Activated CD8-positive, alpha-beta memory T cell treated with anti-CD3 and anti-CD28 coated beads for 1 hour (primary cell): ENCODE measurements at places on chromosomes 4 and X.

DNA sequence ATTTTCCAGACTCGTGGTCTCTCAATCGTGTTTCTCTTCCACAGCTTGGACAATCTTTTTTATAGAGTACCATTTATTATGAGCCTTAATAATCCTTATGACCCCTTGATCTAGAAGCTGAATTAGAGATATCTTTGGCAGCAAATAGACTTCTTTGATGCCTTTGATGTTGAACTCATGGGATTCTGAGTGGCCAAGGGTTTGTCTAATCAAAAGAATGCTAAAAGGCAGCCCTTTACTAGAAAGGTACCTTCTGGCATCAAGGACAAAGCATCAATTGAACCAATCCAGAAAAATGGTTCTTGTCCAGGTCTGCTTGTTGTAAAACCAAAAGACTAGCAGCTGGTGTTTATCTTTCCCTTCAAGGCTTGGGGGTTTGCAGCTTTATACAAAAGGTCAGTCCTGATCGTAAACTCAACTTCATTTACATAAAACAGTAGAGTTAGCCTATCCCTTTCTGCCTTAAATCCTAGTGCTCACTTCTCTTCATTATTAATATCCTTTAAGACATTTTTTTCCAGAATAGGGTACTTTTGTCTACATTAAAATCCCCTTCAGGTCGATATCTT is 411.3 kb downstream of the FAT4 start:
- no peak for DNase-seq

DNA sequence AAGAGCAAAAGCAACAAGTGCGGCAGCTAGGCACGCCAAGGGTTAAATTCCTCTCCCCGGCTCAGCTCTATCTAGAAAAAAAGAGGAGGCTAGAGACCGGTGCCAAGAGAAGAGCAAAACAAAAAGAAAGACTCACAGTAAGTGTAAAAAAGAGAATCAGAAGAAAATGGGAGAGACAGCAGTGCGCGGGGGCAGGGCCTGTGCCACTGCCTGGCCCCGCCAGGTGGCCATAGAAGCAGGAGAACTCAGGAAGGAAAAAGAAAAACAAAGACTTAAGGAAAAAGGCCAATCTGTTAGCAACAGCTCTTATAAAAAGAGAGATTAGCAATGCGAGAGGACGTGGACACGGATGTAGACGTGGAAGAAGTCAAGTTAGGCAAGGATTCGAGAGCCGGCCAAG is 3.2 kb downstream of the ACOX3 start:
- no peak for DNase-seq

DNA sequence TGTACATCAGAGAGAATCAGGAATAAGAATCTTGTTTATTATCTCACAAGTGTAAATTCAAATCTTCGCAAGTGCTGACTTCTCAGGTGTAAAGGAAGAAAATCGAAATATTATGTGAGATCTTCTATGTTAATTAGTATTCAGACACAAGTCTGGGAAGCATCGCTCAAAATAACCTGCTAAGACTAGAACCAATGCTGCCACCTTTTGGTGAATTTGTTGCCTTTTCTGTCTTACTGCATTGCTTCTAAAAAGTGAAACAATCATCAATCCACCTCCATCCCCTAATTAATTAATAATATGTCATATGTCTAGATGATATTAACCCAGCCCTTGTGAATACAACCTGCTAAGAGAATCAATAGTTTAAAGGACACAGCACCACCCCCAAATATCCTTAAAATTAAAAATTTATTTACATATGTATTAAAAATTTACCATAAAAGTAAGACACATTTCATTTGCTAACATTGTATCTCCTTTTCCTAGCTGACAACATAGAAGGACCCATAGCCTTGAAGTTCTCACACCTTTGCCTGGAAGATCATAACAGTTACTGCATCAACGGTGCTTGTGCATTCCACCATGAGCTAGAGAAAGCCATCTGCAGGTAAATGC is 3.5 kb downstream of the EPGN start:
- no peak for DNase-seq

DNA sequence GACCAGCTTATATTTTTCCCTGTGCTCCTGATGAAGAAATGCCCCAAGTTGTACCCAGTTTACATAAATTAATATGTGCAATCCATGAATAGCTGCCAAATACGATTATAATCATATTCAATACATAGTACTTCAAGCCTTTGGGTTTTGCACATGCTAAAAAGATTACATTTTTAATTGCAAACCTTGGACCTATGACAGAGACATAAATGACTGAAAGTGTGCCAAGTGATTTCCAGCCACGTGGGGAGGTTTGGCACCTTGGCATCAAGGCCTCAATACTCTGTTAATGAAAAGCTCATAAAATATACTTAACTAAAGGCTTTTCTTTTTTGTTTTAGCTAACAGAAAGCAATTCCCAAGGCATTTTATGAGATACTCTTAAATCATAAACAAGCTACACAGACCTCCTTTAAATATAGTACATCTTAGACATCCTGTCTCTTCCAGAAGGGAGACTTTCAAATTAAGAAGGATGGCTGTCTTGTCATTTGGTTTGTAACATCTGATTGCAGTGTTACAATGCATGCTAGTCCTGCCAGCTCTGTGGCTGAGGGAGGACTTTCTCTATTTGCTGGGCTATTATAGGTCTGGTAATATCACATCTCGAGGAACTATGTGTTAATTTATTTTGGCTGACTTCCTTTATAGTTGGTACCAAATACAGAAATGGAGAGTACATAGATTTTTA is 404.1 kb downstream of the AFF2 start:
- DNase-seq = no peak

- DNase-seq = no peak
Observed at GRCh38 chr4:185713731-185714130, 98.3 kb downstream of the SORBS2 start.

DNA sequence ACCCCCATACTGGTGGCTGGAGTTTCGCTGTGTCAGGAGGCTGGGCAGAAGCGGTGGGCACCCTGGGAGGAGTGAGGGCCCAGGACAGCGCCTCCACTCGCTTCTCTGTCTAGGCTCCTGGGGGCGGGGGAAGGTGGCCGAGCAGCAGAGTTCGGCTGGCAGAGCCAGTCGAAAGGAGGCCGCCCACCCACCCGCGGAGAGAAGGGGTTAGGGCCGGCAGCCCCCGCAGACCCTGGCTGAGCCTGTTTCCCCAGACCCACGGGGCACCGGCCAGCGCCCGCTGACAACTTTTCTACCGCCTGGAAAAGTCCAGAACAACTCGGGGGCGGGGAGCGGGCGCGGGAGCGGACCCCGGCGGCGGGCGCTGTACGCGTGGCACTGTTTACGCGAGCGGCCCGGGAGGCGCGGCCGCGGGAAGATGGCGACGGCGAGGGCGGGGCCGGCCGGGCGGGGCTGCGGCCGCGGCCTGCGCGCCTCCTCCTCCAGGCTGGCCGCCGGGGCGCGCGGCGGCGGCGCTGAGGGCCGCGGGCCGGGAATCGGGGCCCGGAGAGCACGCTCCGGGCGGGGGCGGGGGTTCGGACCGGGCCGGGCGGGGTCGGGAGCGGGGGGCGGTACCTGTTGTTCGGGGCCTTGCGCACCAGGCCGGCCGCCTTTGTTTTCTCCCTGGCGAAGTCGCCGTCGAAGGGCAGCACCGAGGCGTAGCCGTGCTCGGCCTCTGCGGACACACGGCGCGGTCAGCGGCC is 628 bp downstream of the MXD4 start:
- DNase-seq = no peak

GRCh38 chrX:40938423-40938822 is 146.8 kb upstream of the USP9X start:
- DNase-seq = no peak

DNA sequence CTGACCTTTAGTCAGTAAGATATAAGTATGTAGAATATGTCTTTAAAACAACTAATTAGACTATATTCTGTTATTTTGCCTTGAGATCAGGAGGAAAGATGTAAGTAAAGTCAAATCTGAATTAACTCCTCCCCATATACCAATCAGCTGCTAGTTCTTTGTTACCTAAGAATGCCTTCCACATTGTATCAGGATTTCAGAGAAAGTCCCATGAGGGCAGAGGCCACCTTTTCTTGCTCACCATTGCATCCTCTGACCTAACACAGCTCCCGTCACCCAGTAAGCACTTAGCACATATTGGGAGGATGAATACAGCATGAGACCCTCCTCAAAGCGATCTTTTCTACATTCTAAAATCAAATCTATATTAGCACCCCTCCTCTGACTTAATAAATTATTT is 87.0 kb downstream of the COL25A1 start:
- DNase-seq = no peak

- DNase-seq = no peak
Observed at GRCh38 chr4:5881340-5881739, 11.5 kb downstream of the CRMP1 start.

DNA sequence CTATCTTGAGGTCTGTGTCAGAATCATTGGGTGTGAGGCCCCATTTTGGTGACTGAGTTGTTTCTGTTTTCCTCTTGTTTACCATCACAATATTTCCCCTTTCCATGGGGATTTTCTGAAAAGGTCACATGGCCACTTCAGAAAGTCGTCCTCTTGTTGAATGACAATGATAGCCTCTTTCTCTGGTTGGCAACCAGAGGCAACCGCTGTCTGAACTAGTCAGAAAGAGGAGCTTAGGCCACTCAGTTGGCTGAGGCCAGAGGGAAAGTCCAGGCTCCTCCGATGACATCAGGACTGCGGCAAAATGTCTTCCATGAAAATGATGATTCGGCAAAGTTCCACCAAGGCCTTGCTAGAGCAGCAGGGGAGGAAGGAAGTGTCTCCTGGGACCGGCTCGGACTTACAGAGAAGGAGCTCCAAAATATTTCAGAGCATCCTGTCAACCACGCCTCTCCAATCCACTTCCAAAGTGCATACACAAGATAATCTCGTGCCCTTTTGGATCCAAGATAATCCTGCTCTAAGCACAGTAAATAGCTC is 19.1 kb upstream of the RBM47 start:
- no peak for DNase-seq
